ENCODE measurements at places on chromosomes 1 and 21. TPM values are rescaled to one million over a fixed set of nuclear protein-coding genes. Genes with fewer than 3 reads are reported as not detected.

The RBM11 gene
- total RNA-seq = 0.16 TPM

The GPR52 gene
- 2.4 TPM for total RNA-seq

The TEDDM1 gene
- total RNA-seq = not detected

The AIRE gene
- total RNA-seq = not detected

The RHBDL2 gene
- 0.85 TPM for total RNA-seq

The VCAM1 gene
- 32.8 TPM for total RNA-seq

The RNU1-1 gene
- total RNA-seq = under 0.01 TPM

The FLG2 gene
- not detected for total RNA-seq

The SLC45A1 gene
- total RNA-seq = 1.3 TPM

The RGS4 gene
- 8.3 TPM for total RNA-seq

The PADI4 gene
- total RNA-seq = not detected

The KIF1B gene
- total RNA-seq = 46.9 TPM

The AMIGO1 gene
- total RNA-seq = 3.3 TPM

The CD58 gene
- total RNA-seq = 9.1 TPM

The HFM1 gene
- total RNA-seq = 0.49 TPM

The LCE3A gene
- total RNA-seq = not detected

The PTP4A2 gene
- total RNA-seq = 372 TPM

The TNFRSF4 gene
- total RNA-seq = 0.24 TPM

The ADGRL4 gene
- 2.7 TPM for total RNA-seq

The CATSPERE gene
- 1.2 TPM for total RNA-seq

The MR1 gene
- 19.3 TPM for total RNA-seq

The H3-3A gene
- total RNA-seq = 101 TPM

The RGS16 gene
- 1.1 TPM for total RNA-seq

The RXRG gene
- not detected for total RNA-seq

Measured in hair follicle dermal papilla cell (primary cell).